Fibroblast of pulmonary artery (primary cell): ENCODE measurements at places on chromosomes 5 and 9.
A peak's percentile ranks its signal among the peaks of the same experiment; 100 is the strongest.

DNA sequence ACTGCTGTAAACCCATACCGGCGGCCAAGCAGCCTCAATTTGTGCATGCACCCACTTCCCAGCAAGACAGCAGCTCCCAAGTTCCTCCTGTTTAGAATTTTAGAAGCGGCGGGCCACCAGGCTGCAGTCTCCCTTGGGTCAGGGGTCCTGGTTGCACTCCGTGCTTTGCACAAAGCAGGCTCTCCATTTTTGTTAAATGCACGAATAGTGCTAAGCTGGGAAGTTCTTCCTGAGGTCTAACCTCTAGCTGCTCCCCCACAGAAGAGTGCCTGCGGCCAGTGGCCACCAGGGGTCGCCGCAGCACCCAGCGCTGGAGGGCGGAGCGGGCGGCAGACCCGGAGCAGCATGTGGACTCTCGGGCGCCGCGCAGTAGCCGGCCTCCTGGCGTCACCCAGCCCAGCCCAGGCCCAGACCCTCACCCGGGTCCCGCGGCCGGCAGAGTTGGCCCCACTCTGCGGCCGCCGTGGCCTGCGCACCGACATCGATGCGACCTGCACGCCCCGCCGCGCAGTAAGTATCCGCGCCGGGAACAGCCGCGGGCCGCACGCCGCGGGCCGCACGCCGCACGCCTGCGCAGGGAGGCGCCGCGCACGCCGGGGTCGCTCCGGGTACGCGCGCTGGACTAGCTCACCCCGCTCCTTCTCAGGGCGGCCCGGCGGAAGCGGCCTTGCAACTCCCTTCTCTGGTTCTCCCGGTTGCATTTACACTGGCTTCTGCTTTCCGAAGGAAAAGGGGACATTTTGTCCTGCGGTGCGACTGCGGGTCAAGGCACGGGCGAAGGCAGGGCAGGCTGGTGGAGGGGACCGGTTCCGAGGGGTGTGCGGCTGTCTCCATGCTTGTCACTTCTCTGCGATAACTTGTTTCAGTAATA lies at the start of gene FXN:
TSS of gene FXN (plus strand) at position 315 of the 871 bp plus-strand sequence. CDS start at position 346, 31 bp downstream.
- DNase-seq = peak; percentile 85

GRCh38 chr5:17069995-17070511 lies 134.0 kb upstream of the MYO10 start:
- peak; percentile 39 for DNase-seq

GRCh38 chr5:172901012-172901780 lies 58.0 kb upstream of the RPL26L1 start:
- peak; percentile 86 for DNase-seq

DNA sequence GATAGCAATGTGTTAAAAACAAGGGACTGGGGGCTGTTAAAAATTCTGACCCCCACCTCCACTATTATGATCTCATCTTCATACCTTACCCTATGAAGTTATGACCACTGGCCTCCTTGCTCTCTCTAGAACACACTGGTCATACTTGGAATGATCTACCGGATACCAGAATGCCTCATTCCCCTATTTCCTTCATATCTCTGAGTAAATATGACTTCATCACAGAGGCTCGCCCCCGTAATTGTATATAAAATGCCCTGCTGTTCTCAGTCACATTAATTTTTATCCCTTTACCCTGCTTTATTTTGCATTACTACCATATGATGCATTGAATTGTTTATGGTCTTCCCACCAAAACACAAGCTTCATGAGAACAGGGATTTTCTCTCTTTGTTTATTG lies 29.2 kb downstream of the IZUMO3 start:
- peak; percentile 10 for DNase-seq

DNA sequence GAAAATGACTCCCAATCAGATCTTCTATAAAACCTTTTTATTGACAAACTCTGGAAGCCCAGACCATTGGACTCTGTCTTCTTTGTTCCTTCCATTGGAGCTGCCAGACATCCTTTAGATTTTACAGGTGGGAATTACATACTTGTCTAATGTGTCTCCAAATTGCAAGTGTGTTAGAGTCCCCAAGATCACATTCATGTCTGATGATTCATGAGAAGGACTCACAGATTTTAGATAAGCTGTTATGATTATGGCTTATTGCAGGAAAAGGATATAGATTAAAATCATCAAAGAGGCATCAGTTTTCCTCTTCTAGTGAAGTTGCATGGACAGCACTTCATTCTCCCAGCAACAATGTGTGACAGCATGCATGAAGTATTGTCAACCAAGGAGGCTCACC lies 70.4 kb downstream of the MUSK start:
- no peak for DNase-seq

DNA sequence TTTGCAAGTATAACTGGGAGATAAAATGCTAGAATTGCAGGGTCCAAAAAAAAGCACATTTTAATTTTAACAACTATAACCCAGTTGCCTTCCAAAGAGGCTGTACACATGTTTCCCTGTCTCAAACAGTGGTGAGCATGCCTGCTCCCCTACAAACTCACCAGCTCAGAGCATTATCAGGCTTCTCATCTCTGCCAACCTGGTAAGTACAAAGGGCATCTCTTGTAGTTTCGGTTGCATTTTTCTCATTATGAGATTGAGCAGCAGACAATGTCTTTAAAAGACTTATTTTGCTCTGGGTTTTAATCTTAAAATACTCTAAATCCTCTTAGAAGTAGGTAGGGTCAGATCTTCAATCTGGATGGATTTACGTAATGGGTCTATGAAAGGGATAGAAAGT lies 107.1 kb upstream of the MSX2 start:
- DNase-seq = no peak

GRCh38 chr9:77708064-77708815 lies 60.1 kb upstream of the GNA14 start:
- DNase-seq = peak; percentile 56

- DNase-seq = no peak
Observed at GRCh38 chr9:3028535-3028934, 184.6 kb upstream of the PUM3 start.

- peak; percentile 61 for DNase-seq
Observed at GRCh38 chr5:115069087-115069968, 100.4 kb downstream of the TRIM36 start.

DNA sequence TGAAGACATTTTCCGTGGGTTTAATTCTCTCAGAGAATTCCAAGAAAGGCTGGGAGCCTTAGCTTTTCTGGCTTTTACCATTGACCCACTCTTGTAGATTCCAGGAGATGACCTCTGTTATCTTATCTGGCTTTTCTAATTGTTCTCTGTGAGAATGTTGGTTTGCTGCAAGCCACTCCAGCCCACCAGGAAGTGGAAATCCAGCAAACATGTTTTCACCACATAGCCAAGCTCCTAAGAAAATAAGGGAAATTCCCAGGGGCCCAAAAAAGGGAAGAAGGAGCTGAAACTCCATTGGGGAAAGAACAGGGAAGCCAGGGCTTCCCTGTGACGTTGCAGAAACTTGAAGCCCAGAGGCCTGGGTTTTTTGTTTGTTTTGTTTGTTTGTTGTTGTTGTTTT lies 19.7 kb downstream of the GPR107 start:
- peak; percentile 89 for DNase-seq

DNA sequence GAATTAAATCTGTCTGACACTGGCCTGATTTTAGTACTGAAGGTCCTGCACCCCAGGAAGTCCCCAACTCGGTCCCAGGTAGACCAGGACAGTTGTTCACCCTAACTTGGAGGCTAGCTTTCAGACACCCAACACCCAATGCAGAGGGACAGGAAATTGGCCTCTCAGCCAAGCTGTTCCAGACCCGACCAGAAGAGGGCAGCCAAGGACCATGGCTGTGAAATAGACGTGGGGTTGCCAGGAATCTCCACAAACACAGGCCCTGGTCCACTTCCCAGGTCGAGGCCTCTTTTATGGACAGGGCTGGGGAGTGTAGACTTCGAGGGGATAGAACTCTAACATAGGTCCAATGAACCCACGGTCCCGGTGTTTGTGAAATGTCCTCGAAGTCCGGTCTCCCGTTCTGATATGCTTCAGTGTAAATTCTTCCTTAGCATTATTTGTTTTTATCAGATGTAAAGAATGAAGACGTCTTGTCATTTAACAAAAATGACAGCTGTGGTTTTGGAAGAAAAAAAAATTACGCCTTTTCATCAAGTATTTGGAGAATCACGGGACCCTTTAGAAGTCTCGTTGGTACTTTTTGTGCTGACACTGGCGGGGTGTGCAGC lies 260.3 kb upstream of the ADAMTS16 start:
- peak; percentile 73 for DNase-seq

- no peak for DNase-seq
Observed at GRCh38 chr9:7341571-7341970, 458.0 kb downstream of the DMAC1 start.

DNA sequence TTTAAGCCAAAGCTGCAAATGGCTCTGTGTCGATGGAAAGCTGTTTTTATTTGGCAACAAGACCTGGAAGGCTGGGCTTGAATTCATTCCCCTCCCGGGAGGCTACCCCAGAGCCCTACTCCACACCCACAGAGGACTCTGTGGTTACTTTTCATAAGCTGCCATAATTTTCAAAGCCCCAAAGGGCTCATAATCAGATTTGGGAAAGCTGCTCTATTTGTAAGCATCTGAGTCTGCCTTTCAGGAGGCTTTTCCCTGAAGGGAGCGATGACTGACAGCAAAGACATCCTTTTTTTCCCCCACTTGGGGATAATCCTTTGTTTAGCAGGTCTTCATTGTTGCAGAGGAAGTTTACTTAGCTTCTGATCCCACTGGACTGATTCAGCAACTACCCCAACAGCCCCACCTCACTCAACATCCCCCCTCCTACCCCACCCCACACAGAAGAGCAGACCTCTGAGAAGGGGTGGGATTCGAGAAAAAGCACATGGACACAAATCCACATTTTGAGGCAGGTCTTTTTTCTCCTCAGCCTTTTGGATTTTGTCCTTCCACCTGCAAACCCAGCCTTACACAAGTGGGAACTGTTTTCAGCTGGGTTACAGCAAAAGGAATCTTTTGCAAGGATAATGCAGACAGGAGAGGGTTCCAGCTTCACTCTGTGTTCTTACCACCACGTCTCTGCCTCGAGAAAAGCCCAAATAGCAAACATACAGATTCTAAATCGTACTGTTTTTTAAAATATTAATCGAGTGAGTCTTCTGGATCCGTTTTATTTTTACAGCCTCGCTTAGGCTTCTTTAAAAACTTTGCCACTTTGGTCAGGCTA lies 244.4 kb upstream of the TUT7 start:
- no peak for DNase-seq

GRCh38 chr5:15285901-15286583 lies 213.9 kb upstream of the FBXL7 start:
- DNase-seq = peak; percentile 90

- no peak for DNase-seq
Observed at GRCh38 chr9:68964102-68964541, 49.8 kb downstream of the PRKACG start.

DNA sequence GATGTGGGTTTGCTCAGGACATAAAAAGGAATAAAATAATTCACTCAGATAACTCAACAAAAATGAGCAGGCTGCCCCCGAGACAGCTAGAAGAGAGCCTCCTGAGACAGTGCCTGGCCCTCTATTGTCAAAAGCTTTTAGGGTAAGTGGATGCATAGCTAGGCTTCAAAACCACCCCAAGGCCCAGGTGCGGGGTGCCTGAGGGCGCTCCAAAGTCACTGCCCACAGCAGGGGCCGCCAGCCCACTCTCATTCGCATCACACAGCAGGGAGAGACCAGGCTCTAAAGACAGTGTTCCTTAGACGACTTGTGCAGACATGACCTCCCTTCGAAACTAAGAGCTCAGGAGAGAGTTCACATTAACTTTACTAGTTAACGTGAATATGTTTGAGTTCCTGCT lies 271.5 kb downstream of the FSTL4 start:
- no peak for DNase-seq

DNA sequence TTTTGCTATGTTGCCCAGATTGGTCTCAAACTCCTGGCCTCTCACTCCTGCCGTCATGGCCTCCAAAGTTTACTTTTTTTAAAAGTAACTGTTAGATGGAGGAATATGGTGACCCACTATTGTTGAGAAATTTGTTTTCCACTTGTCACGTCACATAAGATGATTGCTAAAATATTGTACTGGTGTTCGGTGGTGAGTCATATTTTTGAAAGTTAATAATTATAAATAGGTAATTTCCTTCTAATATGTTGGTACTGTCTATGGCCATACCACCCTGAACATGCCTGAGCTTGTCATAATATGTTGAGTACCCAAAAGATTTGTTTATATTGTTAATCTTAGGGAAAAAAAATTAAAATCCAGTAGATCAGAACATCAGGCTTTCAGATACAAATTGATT lies 22.6 kb downstream of the RMI1 start:
- no peak for DNase-seq

GRCh38 chr5:135185481-135186065 lies 151.5 kb upstream of the PITX1 start:
- peak; percentile 41 for DNase-seq

GRCh38 chr9:109590966-109591365 lies 92.9 kb upstream of the PTPN3 start:
- DNase-seq = no peak

- peak; percentile 43 for DNase-seq
Observed at GRCh38 chr5:41636605-41637004, 126.2 kb upstream of the PLCXD3 start.

- DNase-seq = no peak
Observed at GRCh38 chr5:154118893-154119336, 71.6 kb upstream of the GALNT10 start.

GRCh38 chr5:109838157-109838556 lies 148.4 kb downstream of the MAN2A1 start:
- no peak for DNase-seq

DNA sequence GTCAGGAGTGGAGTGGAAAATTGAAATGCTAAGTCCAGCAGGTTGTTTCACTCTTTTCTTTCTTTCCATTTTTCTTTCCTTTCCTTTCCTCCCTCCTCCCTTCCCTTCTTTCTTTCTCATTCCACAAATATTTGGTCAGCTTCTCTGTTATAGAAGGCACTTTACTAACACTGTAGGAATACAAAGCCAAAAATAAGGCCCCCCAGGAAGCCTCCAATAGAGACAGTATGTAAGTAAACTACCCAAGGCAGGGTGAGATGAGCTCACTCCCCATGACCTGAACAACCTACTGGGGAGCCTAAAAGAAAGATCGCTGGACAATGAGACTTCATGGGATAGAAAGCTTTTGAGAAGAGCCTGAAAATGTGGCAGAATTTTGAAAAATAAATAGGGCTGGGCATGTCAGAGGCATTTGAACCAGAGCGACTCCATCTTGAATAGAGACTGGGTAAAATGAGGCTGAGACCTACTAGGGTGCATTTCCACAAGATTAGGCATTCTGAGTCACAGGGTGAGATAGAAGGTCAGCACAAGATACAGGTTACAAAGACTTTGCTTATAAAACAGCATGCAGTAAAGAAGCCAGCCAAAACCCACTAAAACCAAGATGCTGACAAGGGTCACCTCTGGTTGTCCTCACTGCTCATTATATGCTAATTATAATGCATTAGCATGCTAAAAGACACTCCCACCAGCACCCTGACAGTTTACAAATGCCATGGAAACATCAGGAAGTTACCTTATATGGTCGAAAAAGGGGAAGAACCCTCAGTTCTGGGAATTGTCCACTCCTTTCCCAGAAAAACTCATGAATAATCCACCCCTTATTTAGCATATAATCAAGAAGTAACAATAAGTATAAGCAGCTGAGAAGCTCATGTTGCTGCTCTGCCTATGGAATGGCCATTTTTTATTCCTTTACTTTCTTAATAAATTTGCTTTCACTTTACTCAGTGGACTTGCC lies 158.9 kb upstream of the EGFLAM start:
- no peak for DNase-seq

- no peak for DNase-seq
Observed at GRCh38 chr9:78114581-78114980, 83.0 kb upstream of the GNAQ start.

- DNase-seq = no peak
Observed at GRCh38 chr9:19404283-19405075, 4.3 kb upstream of the ACER2 start.

- DNase-seq = no peak
Observed at GRCh38 chr5:116579144-116579543, 4.5 kb upstream of the SEMA6A start.

GRCh38 chr9:18756712-18757125 lies 276.3 kb downstream of the SAXO1 start:
- no peak for DNase-seq
